ENCODE measurements at places on chromosomes 5 and 9.

GRCh38 chr9:5767968-5768932 lies 64.7 kb downstream of the ERMP1 start:
- no peak for DNase-seq

GRCh38 chr5:40616781-40617180 lies 62.9 kb upstream of the PTGER4 start:
- no peak for DNase-seq

DNA sequence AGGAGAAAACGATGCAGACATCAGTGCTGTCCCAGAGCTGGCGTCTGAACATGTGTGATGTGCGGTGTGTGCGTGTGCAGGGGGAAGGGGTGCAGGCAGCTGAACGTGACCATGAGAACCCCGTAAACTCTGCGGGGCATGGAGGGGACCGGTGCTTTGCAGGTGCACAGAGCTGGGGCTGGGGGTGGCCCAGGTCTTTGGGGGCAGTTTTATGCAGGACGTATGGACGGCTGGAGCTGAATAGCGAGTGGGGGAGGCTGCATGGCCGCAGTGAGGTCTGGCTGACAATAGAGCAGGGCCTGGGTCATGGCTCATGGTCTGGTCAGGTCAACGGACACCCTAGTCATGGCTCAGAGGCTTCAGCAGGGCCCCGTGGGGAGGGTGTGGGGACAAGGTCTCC lies 3.3 kb upstream of the EXOC3 start:
- DNase-seq = no peak

DNA sequence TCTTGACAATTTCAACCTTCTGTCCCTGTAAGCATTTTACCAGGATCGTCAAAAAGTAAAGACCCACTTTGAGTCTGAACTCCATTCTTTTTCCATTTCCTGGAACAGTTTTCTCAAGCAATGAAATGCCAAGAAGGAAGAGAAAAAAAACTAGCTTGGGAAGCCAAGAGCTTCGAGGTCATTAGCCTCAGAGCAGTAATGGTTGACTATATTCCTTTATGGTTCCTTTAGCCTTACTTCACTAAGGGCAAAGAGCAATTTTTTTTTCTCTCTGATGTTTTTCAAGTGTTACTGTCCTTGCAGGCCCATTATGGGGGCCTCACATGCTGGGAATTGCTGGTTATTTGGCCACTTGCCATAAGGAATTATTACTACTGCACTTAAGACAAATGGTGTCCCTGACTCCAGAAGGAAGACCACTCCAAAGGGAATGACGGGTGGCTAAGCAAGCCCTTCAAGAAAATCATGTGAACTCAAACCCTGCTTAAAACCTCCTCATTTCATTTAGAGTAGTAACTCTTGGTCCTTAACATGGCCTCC lies 37.1 kb downstream of the BNC2 start:
- DNase-seq = no peak

- no peak for DNase-seq
Observed at GRCh38 chr5:131637694-131638093, 2.7 kb upstream of the RAPGEF6 start.

GRCh38 chr5:81925981-81926380 lies 45.8 kb upstream of the ATG10 start:
- no peak for DNase-seq

GRCh38 chr9:108813951-108814601 lies 41.7 kb downstream of the ACTL7B start:
- DNase-seq = peak; percentile 68

DNA sequence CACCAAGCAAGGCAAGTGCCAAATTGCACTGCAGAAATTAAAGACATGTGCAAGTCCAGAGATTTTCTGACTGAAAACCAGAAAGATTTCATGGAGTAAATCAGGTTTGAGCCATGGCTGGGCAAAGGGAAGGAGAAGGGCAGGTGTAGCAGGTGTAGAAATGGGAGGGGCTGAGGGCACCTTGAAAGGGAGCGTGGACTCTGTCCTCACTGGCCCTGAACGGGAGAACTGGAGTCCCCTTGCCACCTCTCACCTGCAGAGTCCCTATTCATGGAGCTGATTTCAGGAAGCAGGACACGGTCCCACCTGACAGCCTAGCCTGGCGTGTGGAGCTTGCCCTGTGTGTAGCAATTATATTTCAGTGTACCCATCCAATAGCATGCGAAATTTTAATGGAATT lies 46.3 kb downstream of the UBE2QL1 start:
- no peak for DNase-seq

GRCh38 chr9:112861155-112861554 lies 29.5 kb downstream of the SLC46A2 start:
- no peak for DNase-seq

GRCh38 chr5:10757043-10757442 lies 4.0 kb downstream of the DAP start:
- DNase-seq = no peak

DNA sequence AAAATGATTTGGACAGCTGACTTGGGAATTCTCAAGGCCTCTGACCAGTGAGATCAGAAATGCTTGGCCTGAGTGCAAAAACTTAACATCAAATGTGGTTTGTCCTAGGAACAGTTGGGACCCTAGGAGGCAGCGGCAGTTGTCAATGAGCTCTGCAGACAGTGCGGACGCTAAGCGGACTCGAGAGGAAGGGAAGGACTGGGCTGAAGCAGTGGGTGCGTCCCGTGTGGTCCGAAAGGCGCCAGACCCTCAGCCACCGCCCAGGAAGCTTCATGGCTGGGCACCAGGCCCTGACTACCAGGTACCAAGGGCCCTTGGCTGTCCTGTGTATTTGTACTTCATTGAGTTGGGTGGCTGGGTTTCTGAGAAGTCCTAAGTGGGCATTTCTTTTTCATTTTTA lies 43.7 kb upstream of the POMT1 start:
- DNase-seq = no peak

- DNase-seq = no peak
Observed at GRCh38 chr5:125503946-125504345, 757.5 kb upstream of the ZNF608 start.

DNA sequence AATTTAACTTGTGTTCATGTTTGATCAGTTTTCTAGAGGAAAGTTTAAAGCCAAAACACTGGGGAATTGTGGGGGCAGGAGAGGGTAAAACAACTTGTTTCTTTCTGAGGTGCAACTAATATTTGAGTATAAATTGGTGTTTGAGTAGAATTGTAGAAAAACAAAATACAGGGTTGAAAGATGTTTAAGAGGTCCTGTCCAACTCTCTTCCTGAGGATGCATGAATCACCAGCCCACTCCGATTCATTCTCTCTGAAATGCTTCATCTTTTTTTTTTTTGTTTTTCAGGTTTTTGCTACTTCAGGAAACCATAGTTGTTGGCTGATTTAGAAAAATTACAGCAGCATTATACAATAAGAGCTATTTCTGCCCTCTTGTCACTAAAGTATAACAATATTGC lies 42.4 kb upstream of the TMC1 start:
- DNase-seq = peak; percentile 21

GRCh38 chr5:108636135-108636853 lies 111.4 kb upstream of the FER start:
- DNase-seq = no peak

DNA sequence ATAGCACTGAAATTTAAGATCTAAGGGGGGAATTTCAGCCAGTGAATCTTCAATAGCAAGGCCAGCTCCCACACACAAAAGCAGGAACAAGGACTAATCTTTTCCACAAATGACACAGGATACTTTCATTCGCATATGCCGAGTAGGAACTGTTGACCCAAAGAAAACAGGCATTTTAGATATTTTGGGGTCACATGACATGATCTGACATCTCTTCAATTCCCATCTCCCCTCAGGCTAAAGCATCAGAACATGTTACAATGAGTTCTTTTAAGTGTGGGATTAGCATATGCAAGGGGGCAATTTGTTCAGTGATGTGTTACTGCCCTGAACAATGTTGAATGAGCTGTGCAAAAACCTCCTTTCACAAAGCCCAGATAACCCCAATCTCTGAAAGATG lies 68.2 kb downstream of the TLE1 start:
- DNase-seq = no peak

DNA sequence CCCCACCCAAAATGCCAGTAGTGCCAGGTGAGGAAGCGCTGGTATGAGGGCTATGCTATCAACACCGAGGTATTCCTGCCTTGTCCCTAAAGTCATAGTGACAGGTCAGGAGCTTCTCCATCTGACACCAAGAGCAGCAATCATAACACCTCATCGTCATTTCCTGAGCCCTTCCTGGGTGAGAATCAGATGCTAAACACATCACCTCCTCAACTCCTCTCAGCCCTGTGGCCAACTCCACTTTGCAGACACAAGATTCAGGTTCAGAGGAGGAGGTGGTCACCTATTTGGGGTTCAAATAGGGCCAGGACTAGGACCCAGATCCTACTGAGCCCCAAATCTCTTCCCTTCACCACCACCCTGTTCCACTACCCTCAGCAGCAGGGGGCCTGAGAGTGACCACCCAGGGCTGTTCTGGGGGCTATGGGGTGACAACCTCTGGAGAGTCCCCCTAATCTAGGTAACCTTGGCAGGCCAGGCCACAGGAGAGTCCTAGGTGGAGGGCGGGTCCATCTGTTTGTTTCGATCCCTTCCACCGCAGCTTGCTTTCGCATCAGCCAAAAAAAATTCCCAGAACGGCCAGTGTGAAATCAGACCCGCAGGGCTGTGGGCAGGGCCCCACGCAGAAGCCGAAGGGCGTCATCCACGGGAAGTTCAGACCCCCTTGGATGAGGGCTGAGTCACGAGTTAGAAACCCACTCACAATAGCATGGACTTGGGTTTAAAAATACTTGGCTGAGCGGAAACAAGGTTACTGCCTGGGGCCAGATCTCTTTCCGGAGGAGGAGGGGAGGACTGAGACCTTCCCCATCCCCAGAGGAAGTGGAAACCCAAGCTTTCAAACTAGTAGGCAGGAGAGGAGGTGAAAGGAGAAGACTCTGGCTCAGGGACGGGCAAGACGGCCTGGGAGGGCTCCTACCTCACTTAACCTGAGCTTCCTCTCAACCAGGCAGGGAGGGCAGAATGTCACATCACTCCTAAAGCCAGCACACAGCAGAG lies 8.7 kb downstream of the STK10 start:
- DNase-seq = no peak

- DNase-seq = no peak
Observed at GRCh38 chr9:73152953-73153352, 1.3 kb downstream of the ANXA1 start.

- peak; percentile 30 for DNase-seq
Observed at GRCh38 chr9:111298731-111299598, 31.1 kb downstream of the OR2K2 start.

DNA sequence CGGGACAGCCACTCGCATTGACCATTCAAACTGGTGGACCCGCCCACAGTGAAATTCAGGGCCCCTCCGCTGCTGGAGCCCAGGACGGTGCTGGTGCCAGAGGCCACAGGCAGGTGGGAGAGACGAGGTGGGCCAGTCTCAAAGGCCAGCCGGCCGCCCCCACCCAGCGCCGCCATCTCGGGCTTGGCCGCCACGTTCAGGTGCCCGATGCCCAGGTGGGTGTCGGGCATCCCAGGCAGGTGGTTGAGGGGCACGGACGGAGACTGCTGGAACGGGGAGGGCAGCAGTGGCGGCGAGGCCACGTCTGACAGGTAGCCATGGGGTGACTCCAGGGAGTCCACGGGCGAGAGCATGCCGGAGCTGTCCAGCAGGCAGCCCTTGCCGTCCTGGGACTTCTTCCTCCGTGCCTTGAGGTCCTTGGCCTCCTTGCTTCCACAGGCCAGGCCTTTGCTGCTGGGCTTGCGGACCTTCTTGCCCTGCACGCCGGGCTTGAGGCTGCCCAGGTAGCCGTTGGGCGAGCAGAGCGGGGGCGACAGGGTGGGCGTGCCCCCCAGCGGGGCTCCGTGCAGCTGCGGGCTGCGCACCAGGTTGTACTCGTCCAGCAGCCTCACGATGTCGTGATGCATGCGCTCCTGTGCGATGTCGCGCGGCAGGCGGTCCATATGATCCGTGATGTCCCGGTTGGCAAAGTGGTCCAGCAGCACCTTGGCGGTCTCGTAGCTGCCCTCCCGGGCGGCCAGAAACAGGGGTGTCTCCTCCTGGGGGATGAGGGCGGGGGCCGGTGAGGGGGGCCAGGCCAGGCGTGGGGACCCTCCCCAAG lies 14.2 kb upstream of the SEC16A start:
- no peak for DNase-seq

GRCh38 chr9:18437315-18438201 lies 36.4 kb upstream of the ADAMTSL1 start:
- DNase-seq = no peak

- peak; percentile 23 for DNase-seq
Observed at GRCh38 chr9:17810728-17811571, 232.1 kb downstream of the SH3GL2 start.

- no peak for DNase-seq
Observed at GRCh38 chr5:131957721-131958441, 12.4 kb upstream of the MEIKIN start.

- no peak for DNase-seq
Observed at GRCh38 chr5:10627160-10627701, 63.4 kb downstream of the ANKRD33B start.

GRCh38 chr9:12697719-12698118 lies 4.5 kb downstream of the TYRP1 start:
- no peak for DNase-seq

DNA sequence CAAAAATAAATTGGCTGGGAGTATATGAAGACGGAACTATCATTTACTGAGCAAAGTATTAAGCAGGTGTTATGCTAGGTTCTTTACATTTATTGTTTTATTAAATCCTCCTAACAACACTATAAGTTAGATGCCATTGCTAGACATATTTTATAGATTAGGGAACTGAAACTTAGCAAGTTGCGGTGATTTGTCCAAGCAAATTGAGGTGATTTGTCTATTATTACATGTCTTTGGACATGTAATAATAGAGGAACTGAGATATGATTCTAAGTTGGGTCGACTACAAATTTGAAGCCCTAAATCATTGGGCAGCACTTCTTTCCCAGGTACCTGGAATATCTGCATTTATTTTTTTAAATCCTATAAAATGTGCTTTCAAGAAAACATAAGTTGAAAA lies 429.9 kb downstream of the GABRG2 start:
- no peak for DNase-seq

DNA sequence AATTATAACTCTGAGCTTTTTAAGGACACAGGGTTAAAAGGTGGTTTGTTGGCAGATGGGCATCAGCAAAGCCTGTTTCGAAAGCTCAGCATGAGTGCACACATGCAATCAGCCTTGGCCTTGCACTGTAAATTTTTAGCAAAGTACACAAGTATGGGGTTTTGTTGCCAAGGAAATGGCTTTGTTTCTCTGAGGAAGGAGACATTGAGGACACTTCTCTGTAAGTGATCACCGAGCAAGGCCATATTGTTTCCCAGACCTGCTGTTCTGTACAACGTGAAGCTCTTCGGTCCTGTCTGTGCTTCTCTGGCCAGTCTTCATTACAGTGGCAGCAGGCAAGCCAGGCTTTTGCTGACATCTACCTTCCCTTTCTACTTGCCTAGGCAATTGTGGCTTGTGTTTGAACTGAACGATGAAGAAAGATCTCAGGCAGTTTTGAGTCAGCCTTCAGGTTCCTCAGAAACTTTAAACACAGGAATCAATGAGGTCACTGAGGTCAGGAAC lies 27.9 kb upstream of the GLRX start:
- DNase-seq = no peak

DNA sequence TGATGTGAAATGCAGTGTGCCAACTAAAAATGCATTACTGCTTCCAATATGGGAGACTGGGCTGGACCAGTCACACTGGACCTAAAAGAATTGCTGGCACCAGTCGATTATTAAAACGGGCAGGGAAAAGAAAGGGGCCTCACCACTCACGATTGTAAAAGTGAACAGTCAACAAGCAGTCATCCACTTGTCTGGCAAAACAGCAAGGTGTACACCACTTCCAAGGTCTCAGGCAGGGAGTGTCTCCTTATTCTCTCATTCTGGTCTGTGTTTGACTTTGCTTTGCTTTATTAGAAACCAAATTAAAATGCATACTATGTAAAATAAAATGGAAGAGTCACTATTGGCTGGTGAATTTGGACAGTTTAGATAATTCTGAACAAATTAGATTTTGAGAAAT lies 57.8 kb upstream of the TRPM3 start:
- no peak for DNase-seq

Data from urothelium cell line (cell line).